ENCODE measurements at places on chromosomes 5 and 9.

- DNase-seq = peak; percentile 97
Measured at GRCh38 chr5:179265514-179266290, 79.6 kb downstream of the ADAMTS2 start.

DNA sequence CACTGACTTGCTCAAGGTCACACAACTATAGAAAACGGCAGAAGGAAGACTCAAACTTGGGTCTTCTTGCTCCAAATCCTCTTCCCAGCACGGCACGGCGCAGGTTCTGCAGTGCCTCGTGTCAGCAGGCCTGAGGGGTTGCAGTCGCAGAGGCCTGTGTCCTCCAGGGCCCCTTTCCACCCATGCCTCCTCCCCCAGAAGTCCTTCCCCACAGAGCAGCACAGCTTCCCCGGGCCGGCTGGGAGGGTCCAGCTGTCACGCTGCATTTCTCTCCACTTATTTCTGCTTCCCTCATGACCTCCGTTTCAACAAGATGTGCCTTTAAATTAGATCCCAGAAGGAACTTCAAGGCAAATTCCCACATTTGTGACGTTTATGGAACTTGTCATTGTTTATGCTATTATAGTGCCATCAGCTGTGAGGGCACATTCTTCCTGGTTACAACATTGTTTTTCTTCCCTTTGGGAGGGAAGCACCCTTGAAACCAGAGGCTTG, 148.4 kb downstream of the C5orf15 start:
- DNase-seq = no peak

DNA sequence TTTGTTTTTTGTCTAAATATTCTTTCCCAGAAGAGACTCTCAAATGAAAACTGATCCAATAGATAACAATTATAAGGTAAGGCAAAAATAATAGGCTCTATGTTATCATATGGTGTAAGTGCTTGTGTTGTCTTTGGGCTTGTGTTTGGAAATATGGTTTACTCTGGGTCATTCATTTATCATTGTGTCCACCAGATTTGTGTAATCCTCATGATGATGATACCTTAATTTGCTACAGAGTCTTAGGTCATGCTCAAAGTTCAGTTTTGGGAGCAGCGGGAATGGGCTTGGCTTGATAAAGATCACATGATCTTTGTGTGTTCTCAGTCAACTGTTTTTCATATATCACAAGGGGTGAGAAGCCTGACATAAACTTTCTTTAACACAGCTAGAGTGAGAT, 34.2 kb downstream of the PLPPR1 start:
- DNase-seq = no peak

GRCh38 chr5:23411994-23412393, 95.4 kb upstream of the PRDM9 start:
- DNase-seq = peak; percentile 20

DNA sequence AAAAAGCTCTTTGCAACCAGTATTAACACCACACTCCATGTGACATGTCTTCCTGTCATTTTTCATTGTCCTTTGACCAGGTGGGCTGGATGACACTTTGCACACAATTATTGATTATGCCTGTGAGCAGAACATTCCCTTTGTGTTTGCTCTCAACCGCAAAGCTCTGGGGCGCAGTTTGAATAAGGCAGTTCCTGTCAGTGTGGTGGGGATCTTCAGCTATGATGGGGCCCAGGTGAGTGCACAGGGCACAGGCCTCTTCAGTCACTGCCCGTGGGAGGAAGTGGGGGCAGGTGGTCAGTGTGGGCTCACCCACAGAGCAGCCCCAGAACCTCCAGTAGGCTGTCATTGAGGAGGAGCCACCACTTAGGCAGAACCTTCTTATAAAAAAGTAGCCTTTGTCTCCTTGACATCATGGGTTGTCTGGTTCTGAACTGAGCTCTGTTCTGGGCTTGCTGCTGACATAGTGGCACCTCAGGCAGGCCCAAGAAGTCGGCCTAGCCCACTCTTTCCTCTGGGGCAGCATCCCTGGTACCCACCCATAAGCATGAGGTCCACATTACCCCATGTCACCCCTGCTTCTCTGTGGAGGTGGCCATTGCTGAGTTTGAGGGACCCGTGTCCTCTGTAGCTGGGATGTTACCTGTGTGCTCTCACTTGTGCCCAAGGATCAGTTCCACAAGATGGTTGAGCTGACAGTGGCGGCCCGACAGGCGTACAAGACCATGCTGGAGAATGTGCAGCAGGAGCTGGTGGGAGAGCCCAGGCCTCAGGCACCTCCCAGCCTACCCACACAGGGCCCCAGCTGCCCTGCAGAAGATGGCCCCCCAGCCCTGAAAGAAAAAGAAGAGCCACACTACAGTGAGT, 39.3 kb downstream of the SECISBP2 start:
- DNase-seq = no peak

- DNase-seq = no peak
Measured at GRCh38 chr5:111453747-111454146, 58.6 kb downstream of the STARD4 start.

- DNase-seq = peak; percentile 85
Measured at GRCh38 chr5:33257807-33258429, 182.8 kb upstream of the TARS1 start.

- DNase-seq = no peak
Measured at GRCh38 chr9:123121457-123121856, 88.0 kb downstream of the GPR21 start.

DNA sequence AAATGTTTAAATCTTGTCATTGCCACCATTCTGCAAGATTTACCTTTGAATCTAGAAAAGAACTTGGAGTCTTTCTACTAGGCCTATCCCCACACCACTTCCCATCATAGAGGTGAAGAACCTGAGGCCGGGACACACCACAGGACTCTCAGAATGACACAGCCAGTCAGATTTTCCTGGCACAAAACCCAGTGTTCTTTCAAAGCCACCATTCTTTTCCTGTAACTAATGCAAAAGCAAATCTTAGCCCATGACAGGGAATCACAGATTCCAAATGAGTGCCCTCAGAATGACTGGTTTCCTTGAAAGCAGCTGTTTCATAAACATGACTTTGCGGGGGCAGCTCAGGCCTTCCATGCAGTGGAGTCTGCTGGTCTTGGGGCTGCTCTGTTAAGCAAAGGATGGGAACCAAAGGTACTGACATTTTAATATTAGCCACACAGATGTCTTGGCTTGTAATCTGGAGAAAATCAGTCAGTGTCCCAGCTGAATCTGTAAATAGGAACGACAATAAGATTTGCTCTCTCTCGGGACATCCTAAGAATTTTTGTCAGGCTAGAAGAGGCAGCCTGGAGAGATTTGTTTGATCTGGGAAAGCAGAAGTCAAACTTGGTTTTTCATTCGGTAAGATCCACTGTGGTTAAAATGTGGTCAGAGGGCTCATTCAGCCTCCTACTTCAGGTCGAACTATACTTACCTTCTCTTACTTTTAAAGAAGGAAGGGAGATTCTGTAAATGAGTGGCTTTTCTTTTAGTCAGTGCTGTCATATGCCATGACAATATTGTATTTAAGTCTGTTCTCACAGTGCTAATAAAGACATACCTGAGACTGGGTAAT, 115.1 kb downstream of the PALM2AKAP2 start:
- no peak for DNase-seq

GRCh38 chr5:150163547-150164059, 3.0 kb upstream of the CDX1 start:
- DNase-seq = no peak

GRCh38 chr9:83130541-83130940, 67.6 kb upstream of the RASEF start:
- no peak for DNase-seq

- no peak for DNase-seq
Measured at GRCh38 chr5:36334315-36334714, 32.6 kb upstream of the RANBP3L start.

DNA sequence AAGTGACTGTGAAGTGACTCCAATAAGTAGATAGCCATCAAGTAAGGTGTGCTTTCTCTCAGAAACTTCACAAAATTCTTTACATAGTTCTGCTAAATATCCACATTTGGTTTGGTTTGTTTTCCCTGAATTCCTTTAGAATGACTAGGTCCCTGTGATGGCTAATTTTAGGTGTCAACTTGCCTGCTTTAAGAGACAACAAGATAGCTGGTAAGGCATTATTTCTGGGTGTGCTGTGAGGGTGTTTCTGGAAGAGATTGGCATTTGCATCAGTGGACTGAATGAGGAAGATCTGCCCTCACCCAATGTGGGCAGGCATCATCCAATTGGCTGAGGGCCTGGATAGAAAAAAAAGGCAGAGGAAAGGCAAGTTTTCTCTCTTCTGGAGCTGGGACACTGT, 8.3 kb upstream of the PTBP3 start:
- peak; percentile 48 for DNase-seq

- peak; percentile 18 for DNase-seq
Measured at GRCh38 chr5:152560512-152561137, 155.5 kb upstream of the NMUR2 start.

DNA sequence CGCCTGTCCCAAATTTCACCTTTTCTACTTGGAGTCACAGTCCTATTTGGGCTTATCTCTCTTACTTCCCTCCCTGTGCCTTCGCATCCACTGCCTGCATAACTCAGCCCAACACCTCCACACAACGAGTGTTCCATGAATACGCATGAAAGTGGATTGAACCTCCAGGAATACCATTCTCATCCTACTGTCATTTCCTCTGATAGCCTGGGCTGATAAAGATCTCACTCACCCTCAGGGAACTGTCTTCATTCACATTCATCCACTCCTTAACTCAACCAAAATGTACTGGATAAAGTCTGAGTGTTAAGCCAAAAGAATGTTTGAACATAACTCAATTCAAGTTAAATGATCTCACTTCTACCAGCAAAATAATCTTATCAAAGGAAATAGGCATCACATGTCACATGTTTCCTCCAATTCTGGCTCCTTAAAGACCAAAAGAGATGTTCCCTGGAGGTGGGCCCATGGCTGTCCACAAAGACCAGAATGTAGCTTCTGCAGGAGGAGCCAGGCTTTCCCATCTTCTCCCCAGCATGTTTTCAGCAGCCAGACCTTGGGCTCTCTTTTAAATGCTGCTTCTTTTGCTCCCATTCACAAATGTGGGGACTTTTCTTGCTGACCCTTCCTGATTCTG, 28.4 kb upstream of the TRIO start:
- no peak for DNase-seq

DNA sequence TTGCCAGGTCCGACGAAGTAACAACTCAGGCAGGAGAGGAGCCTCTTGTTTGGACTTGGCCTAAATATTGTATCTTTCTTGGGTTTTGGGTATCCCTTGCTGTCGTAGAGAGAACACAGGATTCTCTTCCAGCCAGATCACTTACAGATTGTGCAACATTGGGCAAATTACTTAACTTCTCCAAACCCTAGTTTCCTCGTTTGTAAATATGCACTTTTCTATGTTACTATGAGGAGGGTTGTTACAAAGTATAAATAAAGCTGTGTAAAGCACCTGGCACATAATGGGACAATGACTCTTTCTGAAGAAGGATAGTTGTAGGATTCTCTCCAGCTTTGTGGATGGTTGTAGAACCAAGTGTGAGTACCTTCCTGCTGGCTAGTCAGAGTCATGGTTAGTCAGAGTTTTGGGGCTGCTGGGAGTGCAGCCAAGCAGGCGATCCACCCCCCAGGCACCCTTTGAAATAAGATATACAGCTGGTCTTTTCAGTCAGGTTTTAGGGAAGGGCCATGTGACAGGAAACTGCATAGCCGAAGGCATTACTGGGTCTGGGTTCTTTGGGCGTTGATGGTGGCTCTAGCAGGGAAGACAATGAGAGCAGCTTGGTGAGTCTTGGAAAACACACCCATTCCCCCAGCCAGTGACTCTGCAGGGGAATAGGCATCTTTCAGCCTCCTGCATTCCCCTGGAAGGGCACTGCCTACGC, 49.9 kb upstream of the GDNF start:
- peak; percentile 33 for DNase-seq

DNA sequence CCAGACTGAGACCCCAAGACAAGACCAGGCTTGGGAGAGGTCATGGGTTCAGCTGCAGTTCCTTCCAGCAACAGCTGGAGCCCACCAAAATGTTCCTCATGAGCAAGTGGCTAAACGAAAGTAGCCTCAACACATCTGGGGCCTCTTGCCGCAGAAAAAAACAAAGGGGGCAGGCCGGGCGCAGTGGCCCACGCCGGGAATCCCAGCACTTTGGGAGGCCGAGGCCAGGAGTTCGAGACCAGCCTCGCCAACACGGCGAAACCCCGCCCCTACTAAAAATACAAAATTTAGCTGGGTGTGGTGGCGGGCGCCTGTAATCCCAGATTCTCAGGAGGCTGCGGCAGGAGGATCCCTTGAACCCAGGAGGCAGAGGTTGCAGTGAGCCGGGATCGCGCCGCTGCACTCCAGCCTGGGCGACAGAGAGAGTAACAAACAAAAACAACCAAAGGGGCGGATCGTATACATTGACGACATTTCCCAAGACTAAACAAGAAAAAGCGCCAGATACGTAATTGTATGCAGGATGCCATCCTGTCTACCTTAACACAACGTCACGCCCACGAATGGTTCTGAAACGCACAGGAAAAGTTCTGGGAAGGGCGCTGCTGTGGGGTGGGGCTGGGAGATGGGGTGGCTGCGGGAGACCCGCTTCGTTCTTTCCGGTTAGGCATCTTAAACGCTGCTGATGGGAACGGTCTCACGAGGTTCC, 1.7 kb downstream of the INPP5E start:
- DNase-seq = no peak

DNA sequence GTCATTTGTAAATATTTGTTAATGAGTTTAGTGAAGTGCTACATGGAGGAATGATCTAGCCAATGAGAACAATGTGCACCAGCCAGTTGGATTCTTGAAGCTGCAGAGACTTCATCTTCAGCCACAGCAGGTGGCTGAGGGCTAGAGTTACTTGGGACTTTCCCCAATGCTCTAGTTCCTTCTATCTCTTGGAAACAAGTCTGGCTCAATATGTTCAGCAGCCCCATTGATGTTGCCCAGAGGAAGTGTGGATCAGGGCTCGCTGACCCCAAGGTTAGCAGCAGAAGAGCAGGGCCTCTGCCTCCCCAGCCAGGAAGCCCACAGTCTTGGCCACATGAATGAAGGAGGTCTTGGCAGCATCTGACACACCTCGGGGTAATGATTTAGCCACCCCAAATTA, 117.5 kb downstream of the SLC1A3 start:
- no peak for DNase-seq

DNA sequence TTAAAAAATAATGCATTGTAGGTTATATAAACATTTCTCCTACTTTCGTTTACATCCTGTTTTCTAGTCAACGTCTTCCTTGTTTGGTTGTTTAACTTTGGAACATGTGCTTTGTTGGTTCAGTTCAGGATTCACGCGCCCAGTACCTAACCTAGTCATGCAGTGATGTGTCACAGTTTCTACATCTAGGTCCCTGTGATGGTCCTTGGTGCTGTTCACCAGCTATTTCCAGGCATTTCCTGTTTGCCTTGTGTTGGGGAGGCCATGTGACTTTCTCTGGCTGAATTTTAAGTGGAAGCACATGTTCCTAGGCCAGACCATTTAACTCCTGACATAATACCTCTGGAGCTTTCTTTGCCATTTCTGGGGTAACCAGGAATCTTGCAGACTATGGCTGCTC, 292.3 kb downstream of the SMARCA2 start:
- peak; percentile 34 for DNase-seq
